ENCODE measurements at places on chromosomes 5 and 9.

- no peak for DNase-seq
Measured at GRCh38 chr5:142246-142810, 49.0 kb upstream of the LRRC14B start.

DNA sequence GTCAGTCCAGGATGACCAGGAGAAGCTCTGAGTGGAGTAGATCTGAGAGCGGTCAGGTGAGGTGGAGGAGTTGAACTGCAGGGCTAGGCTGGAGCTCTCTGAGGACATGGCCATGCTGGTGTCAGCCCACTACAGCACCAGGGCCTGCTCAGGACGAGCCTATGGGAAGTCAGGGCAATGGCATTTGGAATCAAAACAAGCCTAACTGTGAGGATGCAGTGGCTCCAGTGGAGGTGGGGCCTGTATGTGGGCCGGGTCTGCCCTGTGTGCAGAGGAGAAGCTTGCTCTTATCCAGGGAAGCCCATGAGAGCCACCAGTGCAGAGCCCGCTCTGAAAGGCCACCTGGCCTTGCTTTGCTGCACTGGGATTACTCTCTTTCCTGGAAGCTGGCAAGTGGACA is 11.1 kb downstream of the CXCL14 start:
- DNase-seq, result no peak

GRCh38 chr5:65102371-65102975 is 333.7 kb downstream of the CWC27 start:
- no peak for DNase-seq

- no peak for DNase-seq
Measured at GRCh38 chr5:144458216-144458615, 287.5 kb downstream of the KCTD16 start.

GRCh38 chr9:90400091-90400490 is 242.5 kb downstream of the DIRAS2 start:
- DNase-seq, result no peak

DNA sequence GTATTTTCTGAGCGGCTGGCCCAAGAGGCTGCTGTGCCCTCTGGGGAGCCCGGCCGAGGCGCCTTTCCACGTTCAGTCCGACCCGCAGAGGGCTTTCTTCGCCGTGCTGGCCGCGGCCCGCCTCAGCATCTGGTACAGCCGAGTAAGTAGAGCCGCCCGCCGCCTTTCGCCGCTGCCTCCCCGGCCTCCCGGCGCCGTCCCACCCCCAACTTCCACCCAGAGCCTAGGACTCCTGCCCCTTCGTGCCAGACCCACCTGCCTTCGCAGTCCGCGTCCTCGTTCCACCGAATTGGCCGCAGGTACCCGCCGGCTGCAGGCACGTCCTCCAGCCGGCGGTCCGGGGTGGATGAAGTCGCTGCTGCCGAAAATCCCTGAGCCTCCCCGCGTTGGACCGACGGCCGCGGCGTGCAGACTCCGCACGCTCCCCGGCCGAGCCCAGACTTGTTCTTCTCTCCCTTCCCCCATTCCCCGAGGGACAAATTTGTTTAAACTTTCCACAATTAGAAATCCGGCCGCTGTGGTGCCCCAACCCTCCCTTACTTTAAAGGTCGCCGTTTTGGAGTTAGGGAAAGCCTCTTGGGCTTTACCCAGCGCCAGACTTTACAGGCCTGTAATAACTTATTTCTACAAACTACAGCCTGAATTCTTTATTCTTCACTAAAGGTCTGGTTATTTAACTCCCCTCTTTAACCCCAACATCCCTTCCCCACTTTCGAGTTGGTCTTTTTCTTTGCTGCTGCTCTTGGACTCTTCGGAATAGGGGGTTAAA is 589 bp downstream of the RIC1 start:
- DNase-seq, result peak; percentile 71

- peak; percentile 34 for DNase-seq
Measured at GRCh38 chr5:60541980-60542379, 158.0 kb downstream of the DEPDC1B start.

DNA sequence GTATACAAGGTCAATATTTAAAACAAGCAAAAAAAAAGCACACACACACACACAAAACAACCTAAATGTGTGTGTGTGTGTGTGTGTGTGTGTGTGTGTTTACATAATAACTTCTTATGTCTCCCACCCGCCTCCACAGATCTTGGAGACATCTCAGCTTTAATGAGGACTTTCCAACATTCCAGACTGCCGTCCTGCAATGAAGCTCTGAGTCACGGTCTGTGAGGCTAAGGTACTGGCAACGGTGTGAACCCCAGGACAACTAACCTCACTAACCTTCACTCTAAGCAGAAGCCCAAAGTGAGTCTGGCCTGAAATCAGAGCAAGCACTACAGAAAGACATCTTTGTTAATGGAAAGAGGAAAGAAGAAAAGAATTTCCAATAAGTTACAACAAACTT is 22.3 kb downstream of the ZNF474 start:
- peak; percentile 74 for DNase-seq

GRCh38 chr5:19534751-19535150 is 453.2 kb downstream of the CDH18 start:
- peak; percentile 9 for DNase-seq

GRCh38 chr5:82381591-82381990 is 103.4 kb upstream of the RPS23 start:
- DNase-seq, result no peak

DNA sequence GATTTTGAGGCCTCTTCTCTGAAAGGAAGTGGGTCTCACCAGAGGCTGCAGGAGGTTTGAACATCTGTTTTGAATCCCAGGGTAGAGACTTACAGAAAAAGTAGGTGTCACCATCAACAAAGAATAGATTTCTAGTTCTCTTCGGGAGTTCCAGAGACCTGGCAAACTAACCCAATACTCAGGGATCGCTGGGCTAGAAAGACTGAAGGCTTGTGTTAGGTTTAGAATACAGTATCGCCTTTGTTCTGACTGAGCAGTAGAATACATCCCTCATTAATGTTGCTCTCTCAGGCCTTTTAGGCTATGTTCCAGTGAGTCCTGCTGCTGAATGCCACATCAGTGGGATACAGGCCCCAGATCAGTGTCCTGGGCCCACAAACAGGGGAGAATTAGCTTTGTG is 27.2 kb downstream of the RUSC2 start:
- peak; percentile 61 for DNase-seq

DNA sequence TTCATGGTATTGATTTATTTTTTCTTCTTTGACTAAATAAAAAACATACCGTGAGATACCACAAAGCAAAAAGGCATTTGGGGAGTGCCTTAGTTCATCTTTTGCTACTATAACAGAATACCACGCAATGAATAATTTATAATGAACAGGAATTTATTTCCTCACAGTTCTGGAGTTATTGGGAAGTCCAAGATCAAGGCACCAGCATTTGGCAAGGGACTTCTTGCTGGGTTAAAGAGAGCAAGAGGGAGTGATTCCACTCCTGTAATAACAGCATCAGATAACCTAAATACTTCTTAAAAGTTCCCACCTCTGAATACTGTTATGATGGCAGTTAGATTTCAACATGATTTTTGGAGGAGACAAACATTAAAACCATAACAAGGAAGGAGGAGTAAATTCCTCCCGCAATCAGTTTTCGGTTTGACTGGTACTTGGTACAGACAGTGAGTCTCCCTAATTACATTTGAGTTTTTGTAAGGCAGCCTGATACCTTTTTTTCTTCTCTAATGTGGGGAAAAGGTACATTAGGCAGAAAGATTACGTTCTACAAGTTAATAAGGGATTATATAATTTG is 8.8 kb upstream of the OMD start:
- no peak for DNase-seq

GRCh38 chr5:42807722-42808447 is 3.8 kb downstream of the SELENOP start:
- DNase-seq, result no peak

DNA sequence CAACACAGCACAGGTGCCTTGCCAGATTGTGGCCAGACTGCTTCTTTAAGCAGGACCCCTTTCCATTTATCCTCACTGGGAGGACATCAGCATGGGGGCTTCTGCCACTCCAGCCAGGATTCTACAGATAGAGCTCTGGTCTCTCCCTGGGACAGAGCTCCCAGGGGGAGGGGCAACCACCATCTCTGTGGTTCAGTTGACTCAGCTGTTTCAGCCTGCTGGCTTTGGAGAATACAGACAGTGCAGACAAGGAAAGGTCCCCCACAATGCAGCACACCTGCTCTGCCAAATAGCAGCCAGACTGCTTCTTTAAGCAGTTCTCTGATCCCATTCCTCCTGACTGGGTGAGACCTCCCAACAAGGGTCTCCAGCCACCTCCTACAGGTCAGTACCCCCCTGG is 132.8 kb downstream of the OR2K2 start:
- DNase-seq, result no peak

DNA sequence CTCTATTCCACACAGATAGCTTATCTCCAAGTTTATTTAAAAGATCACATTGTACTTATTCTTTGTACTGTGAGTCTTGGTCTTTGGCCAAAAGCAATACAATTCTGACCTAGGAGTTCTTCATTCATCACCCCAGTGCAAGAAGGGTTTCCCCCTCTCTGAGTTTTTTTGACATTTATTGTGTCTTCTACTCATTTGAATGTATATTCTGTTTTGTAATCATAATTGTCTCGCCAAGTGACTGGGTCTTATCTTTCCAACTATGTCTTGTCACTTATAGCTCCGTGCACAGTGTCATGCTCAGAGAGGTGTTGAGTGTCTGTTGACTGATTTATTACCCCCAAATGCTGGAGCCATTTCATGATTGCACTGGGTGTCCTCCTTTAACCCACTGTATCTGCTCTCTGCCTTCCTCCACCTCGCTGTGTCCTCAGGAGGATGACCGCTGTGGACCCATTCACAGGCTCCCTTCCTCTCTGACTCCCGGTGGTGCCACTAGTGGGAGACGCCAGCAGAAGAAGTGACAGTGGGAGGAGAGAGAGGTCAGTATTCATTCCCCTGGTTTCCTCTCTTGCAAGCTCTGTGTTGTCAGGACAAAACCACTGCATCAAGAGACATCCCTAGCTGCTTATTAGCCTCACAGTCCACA is 11.2 kb upstream of the TRIO start:
- DNase-seq, result no peak

GRCh38 chr5:16921211-16921610 is 14.9 kb downstream of the MYO10 start:
- DNase-seq, result no peak

GRCh38 chr5:126814721-126815404 is 37.9 kb downstream of the LMNB1 start:
- DNase-seq, result peak; percentile 48

GRCh38 chr9:81396528-81396927 is 292.8 kb downstream of the TLE1 start:
- no peak for DNase-seq

- DNase-seq, result no peak
Measured at GRCh38 chr9:100074093-100074492, 24.7 kb downstream of the ERP44 start.

GRCh38 chr9:98707166-98708102 is 1.3 kb downstream of the GABBR2 start:
- DNase-seq, result peak; percentile 76

GRCh38 chr9:127980060-127980705 is 606 bp downstream of the EEIG1 start:
- peak; percentile 61 for DNase-seq

DNA sequence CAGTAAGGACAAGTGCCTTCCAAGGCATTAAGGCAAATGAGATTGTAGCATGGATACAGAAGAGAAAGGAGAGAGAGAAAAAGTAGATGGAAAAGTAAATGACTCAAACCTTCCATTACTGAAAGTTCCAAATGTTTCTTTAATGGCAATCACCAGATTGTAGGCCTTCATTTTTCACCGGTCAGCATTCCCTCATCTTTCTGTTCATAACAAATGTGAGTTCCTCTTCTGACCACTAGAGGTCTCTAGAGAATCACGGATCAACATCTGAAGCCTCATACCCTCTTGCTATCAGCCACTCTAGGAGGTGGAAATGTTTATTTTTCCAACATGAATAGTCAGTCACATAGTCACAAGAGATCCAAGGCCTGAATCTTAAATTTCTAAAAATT is 73.6 kb upstream of the RPS23 start:
- peak; percentile 90 for DNase-seq

GRCh38 chr5:150723845-150724244 is 23.0 kb upstream of the RBM22 start:
- DNase-seq, result no peak

DNA sequence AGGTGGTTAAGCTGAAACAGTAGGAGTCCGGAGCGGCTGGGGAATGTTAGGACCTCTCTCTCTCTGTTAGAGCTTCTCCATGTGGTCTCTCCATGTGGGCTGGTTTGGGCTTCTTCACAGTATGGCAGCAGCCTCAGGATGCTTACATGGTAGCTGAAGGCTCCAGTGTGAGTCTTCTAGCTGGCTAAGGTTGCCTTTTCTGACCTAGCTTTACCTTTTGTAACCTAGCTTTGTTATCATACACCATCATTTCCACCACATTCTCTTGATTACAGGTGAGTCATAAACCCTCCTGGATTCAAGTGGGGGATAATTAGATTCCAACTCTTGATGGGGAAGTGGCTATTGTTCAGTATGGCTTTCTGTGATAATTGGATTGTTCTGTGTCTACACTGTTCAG is 98.5 kb downstream of the MTREX start:
- DNase-seq, result no peak

GRCh38 chr9:125538092-125538473 is 168.9 kb downstream of the MAPKAP1 start:
- DNase-seq, result peak; percentile 93

GRCh38 chr5:111384220-111384619 is 128.1 kb downstream of the STARD4 start:
- DNase-seq, result peak; percentile 21

DNA sequence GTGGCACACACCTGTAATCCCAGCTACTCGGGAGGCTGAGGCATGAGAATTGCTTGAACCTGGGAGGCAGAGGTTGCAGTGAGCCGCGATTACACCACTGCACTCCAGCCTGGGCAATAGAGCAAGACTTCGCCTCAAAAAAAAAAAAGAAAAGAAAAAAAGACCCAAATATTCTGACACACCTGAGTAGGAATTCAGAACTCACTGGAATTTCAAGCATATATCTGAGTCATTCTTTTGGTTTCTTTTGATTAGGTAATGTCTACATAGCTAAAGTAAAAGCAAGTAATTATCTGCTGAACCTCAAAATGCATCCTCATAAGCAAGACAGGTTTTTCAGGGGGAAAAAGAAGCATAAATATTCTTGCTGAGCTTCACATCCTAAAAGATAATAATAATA is 35.9 kb downstream of the ANKRD31 start:
- no peak for DNase-seq

- DNase-seq, result peak; percentile 85
Measured at GRCh38 chr9:115615821-115616665, 498.1 kb upstream of the TNC start.

DNA sequence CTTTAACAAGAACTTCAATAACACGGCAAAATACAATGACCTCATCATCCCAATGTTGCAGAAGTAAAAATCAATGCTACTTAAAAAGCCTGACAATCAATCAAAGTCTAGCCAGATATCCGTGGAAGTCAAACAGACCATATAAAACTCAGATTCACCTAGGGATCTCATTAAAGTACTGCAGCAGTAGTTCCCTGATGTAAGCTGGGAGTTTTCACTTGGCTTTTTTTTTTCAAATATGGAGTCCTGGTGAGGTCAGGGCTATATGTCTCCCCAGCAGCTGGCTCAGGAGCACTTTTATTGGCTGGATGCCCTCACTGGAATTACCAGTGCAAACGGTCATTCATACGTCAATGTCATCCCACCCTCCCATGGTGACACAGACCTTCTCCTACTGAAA is 220.6 kb upstream of the SLC30A5 start:
- DNase-seq, result no peak

- DNase-seq, result no peak
Measured at GRCh38 chr5:98982880-98983279, 54.1 kb upstream of the CHD1 start.

Measured in adipocyte (in vitro differentiated cells).